ENCODE measurements at places on chromosomes 16 and 17. TPM values are rescaled to one million over a fixed set of nuclear protein-coding genes. Genes with fewer than 3 reads are reported as not detected.

HSD17B2 gene
- polyA plus RNA-seq, result 18.0 TPM

ITGB4 gene
- polyA plus RNA-seq, result 16.2 TPM

SGCA gene
- 1.3 TPM for polyA plus RNA-seq

DNA sequence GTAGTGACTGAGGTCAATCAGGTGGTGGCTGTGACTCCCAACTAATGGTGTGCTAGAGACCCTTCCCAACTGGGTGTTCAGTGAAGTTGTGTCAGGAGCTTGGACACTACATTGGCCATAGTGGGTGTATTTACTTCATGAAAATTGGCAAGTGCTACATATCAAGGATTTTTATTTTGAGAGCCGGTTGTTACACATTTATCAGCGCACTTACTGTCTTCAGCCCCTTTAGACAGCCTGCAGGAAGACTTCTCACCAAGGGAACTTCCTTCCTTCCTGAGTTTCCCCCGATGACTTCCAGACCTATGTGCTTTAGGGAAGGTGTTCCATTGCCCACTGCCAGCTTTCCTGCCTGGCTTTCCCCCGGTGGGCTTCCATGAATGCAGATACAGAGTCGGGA is 261.2 kb downstream of the CBLN1 start:
- DNase-seq, result no peak

DNA sequence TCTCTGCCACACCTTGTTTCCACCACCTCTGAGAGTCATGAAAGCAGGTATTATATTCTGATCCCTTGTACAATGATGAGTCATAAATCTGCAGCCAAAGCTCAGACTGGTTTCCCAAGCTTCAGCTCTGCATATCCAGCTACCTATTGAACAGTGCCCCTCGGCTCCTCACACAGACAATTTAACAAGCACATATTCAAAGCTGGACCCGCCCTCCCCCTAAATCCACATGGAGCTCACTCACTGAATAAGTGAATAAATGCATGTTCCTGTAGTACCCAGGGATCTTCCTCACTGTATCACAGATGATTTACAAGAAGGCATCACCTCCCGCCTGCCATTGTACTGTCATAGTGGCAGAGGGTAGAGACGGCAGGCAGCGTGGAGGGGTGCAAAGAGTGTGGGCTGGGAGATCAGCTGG is 516.4 kb downstream of the GRIN2A start:
- DNase-seq, result no peak

All from renal pelvis (tissue), 12 donors.